Activated CD4-positive, alpha-beta T cell treated with anti-CD3 and anti-CD28 coated beads for 36 hours (primary cell): ENCODE measurements at places on chromosomes 6 and 20. TPM values are rescaled to one million over a fixed set of nuclear protein-coding genes. Genes with fewer than 3 reads are reported as not detected.

The BIRC7 gene
- total RNA-seq: not detected

The SOBP gene
- 0.49 TPM for total RNA-seq

The DNMT3B gene
- 1.6 TPM for total RNA-seq

The MATN4 gene
- 0.35 TPM for total RNA-seq

The ZSCAN31 gene
- 1.8 TPM for total RNA-seq

The AFG1L gene
- 6.6 TPM for total RNA-seq

The HLA-F gene
- total RNA-seq: 229 TPM

The SGK2 gene
- total RNA-seq: 0.27 TPM

The WDR46 gene
- 69.4 TPM for total RNA-seq
